PC-3 (cell line): ENCODE measurements at places on chromosomes 6 and 20. TPM values are rescaled to one million over a fixed set of nuclear protein-coding genes. Genes with fewer than 3 reads are reported as not detected.

Gene SYCP2
- total RNA-seq: 0.86 and 1.8 TPM in 2 replicates

Gene HLA-B
- total RNA-seq: 55.4 and 168 TPM in 2 replicates

Gene SFTA2
- total RNA-seq: not detected in 2 replicates

Gene CGA
- total RNA-seq: not detected in 2 replicates

Gene NCOA7
- 12.1 and 13.4 TPM in 2 replicates for total RNA-seq

Gene HSF2
- total RNA-seq: 7.3 and 8.4 TPM in 2 replicates

Gene SLC22A7
- total RNA-seq: not detected in 2 replicates

Gene C6orf58
- total RNA-seq: not detected in 2 replicates

Gene GSTA2
- total RNA-seq: not detected in 2 replicates

Gene RGS19
- total RNA-seq: 43.2 and 54.3 TPM in 2 replicates

Gene RAET1G
- total RNA-seq: 1.5 and 2.0 TPM in 2 replicates

Gene CAGE1
- 0.29 TPM in 1 of 2 replicates, not detected in the other for total RNA-seq

Gene BPIFB1
- not detected in 2 replicates for total RNA-seq

Gene L3MBTL3
- total RNA-seq: 3.0 and 3.1 TPM in 2 replicates

Gene MAP3K5
- total RNA-seq: 4.3 and 5.0 TPM in 2 replicates

Gene GJA1
- total RNA-seq: 14.0 and 15.2 TPM in 2 replicates

Gene HLA-DOB
- 0.29 and 0.63 TPM in 2 replicates for total RNA-seq

Gene CD164
- 89.2 and 95.6 TPM in 2 replicates for total RNA-seq

Gene UNC5CL
- total RNA-seq: 0.58 and 1.4 TPM in 2 replicates

Gene ZNF311
- total RNA-seq: 0.04 and 0.40 TPM in 2 replicates

Gene F13A1
- not detected in 2 replicates for total RNA-seq

Gene GNMT
- 0.47 and 1.2 TPM in 2 replicates for total RNA-seq

Gene MRAP2
- total RNA-seq: 0.07 and 0.12 TPM in 2 replicates

Gene PSMB1
- 361 and 449 TPM in 2 replicates for total RNA-seq

Gene COL19A1
- not detected in 2 replicates for total RNA-seq

Gene VSX1
- total RNA-seq: not detected in 2 replicates

Gene APOBEC2
- total RNA-seq: not detected in 2 replicates

Gene HAO1
- total RNA-seq: 0.33 TPM in 1 of 2 replicates, not detected in the other

Gene ANGPT4
- total RNA-seq: not detected in 2 replicates

Gene GSTA4
- 10.1 and 20.9 TPM in 2 replicates for total RNA-seq

Gene AVP
- total RNA-seq: not detected in 2 replicates

Gene FNDC11
- total RNA-seq: 0.40 and 1.8 TPM in 2 replicates

Gene PTCRA
- not detected in 2 replicates for total RNA-seq

Gene ETV7
- not detected in 2 replicates for total RNA-seq

Gene COL20A1
- total RNA-seq: not detected in 2 replicates

Gene TREM1
- 0.98 TPM in 1 of 2 replicates, not detected in the other for total RNA-seq

Gene MLN
- total RNA-seq: not detected in 2 replicates

Gene MACROD2
- total RNA-seq: 3.1 and 11.5 TPM in 2 replicates

Gene HTR1E
- not detected in 2 replicates for total RNA-seq

Gene TNNC2
- total RNA-seq: not detected in 2 replicates

Gene SRMS
- 0.22 and 0.63 TPM in 2 replicates for total RNA-seq
